Type B pancreatic cell (in vitro differentiated cells): ENCODE measurements at places on chromosomes 1 and 21.
A peak's percentile ranks its signal among the peaks of the same experiment; 100 is the strongest.

- no peak for DNase-seq
- peaks cover 26% of the 10 kb centered on the region for H3K4me1 ChIP-seq
- peaks cover 14% of the 10 kb centered on the region for H3K36me3 ChIP-seq
- no peak overlapping the region for H3K27ac ChIP-seq
Observed at GRCh38 chr21:34808569-34809204, 139.9 kb downstream of the CLIC6 start.

DNA sequence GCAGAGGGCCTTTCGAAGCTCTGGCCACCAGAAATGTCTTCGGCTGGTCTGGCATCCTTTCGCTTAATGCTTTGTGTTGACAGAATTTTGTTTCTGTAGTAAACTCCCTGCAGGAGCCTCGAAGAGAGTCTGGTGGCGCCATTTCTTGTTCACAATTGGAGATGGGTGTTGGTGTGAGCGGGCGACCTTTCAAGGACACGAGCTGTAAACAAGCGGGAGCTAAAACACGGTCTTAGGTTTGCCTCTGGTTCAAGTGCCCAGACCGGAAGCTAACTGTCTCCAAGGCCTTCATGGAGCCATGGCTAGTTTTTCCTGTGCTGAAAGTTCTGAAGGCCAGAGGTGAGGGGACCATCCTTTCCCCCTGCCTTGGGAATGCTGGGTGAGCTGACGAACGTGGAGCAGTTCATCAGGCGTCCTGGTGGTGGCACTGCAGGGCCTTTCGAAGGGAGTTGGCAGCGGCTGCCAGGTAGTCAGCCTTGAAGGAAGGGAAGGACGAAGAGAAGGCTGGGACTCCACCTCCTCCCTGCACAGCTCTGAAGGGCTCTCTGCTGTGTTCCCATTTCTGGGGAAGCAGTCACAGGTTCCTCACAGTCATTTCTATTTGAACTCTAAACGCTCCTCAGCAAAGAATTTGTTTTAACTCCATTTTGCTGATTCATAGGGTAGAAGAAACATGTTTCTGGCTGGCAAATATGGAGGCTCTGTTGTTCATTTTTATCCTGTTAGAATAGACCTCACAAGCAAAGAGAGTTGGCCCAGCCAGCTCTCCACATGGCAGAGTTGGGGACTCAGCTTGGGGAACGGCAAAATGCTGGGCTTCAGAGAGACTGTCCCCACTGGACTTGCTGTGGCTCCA, 35.2 kb downstream of the URB2 start:
- H3K4me1 ChIP-seq = peaks cover 7% of the 10 kb centered on the region
- DNase-seq = peak; percentile 82
- no peaks in the 10 kb centered on the region for H3K27me3 ChIP-seq
- H3K4me3 ChIP-seq = no peak overlapping the region
- H3K27ac ChIP-seq = no peak overlapping the region

GRCh38 chr1:207330011-207330710, 8.7 kb downstream of the CD55 start:
- H3K36me3 ChIP-seq = peaks cover 43% of the 10 kb centered on the region
- no peak for DNase-seq
- H3K27ac ChIP-seq = peak overlapping the region; percentile 57
- H3K4me3 ChIP-seq = no peak overlapping the region
- no peaks in the 10 kb centered on the region for H3K4me1 ChIP-seq

DNA sequence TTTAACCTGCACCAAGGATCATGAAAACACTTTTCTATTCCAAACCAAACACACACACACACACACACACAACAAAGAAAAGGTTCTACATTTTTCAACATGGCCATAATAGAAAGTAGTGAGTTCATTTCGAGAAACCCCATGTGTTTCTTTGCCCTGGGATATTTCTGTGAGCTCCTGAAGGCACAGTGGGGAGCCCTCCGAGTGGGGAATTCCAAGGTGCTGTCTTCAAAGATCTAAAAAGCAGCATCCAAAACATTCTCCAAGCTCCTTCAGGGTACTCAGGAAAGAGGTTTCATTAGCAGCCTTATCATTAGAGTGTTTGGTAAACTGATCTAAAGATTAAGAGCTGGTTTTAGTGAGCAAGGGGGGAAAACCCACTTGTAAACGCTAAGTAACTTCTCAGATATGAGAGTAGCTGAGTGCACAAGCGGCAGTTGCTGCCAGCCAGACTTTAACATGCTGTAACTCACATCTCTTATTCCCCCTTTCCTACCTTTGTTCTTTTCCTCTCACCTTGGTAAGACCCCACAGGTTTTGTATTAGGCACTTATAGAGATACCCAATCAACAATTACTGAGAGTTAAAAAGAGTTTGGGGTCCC, 38.3 kb downstream of the ZC3H11B start:
- no peak overlapping the region for H3K27ac ChIP-seq
- no peak overlapping the region for H3K4me3 ChIP-seq
- H3K4me1 ChIP-seq = peaks cover 36% of the 10 kb centered on the region
- peaks cover 2% of the 10 kb centered on the region for H3K27me3 ChIP-seq
- DNase-seq = no peak

GRCh38 chr21:31012133-31013089, 25.9 kb downstream of the KRTAP19-8 start:
- no peak overlapping the region for H3K27ac ChIP-seq
- no peaks in the 10 kb centered on the region for H3K27me3 ChIP-seq
- no peak for DNase-seq
- no peaks in the 10 kb centered on the region for H3K36me3 ChIP-seq
